ENCODE measurements at places on chromosomes 2 and 18.

GRCh38 chr2:237763812-237764211, 34.8 kb upstream of the RBM44 start:
- DNase-seq = no peak

GRCh38 chr18:64718808-64719207, 569.9 kb upstream of the LINC00305 start:
- DNase-seq = no peak

DNA sequence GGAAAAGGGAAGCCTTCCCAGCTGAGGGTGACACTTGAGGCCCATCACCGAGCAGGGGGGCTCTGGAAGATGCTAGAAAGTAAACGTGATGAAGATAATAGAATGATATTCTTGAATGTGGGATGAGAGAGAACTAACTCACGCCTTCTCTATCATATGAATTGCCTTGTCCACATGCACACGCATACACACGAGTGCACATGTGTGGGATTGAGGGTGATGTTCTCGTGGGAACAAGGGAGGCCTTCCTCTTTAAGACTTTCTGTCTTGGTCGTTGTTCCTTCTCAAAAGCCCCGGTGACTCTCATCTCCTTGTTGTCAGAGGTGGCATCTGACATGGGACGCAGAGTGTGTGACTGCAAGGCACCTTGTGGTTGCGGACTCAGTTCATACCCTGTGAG, 436.9 kb downstream of the ZNF516 start:
- DNase-seq = no peak

- DNase-seq = no peak
Observed at GRCh38 chr2:218743068-218743467, 32.4 kb downstream of the TTLL4 start.

- no peak for DNase-seq
Observed at GRCh38 chr2:1826226-1826905, 82.1 kb upstream of the PXDN start.

DNA sequence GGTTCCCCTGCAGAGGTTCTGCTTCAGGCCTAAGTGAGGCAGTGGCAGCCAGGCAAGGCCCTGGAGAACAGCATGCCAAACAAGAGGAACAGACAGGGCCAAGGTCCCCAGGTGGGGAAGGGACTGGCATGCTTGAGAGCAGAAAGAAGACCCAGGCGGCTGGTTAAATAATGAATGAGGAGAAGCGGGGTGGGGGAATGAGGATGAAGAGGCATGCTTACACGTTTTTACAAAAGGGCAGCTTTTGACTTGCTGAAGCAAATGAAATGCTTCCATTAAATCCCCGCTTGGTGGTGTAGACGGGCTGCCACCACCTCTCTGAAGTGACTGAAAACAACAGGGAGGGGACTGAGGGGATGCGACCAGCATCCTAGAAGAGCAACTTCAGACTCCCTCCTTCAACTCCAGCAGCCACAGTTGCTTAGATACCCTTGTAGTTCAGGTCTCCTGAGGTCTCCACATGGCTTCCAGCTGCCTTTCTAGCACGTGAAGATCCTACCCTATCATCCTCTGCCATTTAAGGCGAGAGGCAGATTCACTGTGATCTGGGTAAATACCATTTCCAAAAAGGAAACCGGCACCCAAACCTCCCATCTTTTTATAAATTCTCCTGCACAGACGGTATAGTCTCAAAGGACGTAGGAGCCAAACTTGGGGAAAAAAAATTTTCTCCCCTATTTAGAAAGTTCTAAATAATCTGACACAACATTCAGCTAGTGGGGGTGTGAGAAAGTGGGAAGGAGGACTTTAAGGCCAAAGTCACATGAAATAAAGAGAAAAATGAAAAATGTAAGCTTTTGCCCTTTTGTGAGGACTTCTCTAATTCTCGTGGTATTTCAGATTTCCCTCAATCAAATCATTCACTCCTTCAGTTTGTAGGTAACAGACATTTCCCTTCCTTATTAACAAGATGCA, 65.6 kb downstream of the CACNB4 start:
- no peak for DNase-seq

- DNase-seq = no peak
Observed at GRCh38 chr2:16335604-16335930, 330.1 kb downstream of the CYRIA start.

GRCh38 chr2:10980886-10981425, 69.2 kb downstream of the KCNF1 start:
- peak; percentile 24 for DNase-seq

GRCh38 chr2:111200333-111200881, 79.7 kb downstream of the BCL2L11 start:
- no peak for DNase-seq

DNA sequence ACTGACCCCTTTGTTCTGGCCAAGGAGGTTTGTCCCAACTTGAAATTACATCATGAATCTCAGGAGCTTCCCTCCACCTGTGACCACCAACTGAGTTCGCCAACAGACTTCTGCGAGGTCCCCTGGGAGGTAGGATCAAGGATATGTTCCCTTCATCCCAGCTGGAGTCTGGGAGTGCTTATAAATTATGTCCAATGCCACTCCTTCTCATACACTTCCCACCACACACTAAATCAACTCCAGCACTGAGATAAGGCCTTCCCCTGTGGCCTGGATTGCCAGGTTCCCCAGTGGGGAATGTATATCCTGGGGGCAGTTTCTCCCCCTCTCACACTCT, 99.2 kb downstream of the RND3 start:
- DNase-seq = no peak

- no peak for DNase-seq
Observed at GRCh38 chr18:71485611-71486010, 1058.5 kb downstream of the CBLN2 start.

DNA sequence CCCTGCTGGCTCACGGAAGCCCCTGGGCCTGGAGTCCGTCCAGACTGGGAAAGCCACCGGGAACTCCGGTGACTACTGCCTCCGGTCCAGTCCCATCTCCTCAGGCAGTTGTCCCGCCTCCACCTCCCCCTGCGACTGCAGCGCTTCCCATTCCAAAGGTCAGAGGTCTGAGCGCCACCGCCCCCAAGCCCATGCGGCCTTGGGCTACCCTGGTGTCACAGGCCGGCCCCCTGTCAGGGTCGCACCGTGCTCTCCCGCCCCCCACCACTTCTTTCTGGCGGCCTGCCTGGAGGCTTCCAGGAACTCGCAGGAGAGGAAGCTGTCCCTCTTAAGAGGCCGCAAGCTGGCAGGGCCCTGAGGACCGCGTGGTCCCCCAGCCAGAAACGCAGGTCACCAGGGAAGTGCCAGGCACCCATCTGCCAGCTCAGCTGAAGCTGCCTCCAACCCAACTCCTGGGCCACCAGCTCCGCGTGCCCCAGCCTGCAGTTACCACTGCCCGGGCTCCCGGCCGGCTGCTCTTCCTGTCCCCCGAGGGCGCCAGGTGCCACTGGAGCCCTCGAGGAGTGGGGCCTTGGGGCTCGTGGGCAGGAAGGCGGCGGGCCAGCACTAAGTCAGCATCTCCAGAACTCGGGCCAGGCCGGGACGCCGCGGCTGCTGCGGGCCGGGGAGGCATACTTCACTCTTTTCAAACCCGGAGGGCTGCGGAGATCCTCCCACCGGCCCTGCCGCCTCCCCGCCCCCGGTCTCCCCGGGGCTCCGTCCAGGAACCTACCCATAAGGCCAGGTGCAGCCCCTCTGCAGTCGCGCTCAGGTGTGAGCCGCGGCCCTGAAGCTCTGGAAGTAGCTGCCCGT, 83.3 kb upstream of the POMC start:
- no peak for DNase-seq

DNA sequence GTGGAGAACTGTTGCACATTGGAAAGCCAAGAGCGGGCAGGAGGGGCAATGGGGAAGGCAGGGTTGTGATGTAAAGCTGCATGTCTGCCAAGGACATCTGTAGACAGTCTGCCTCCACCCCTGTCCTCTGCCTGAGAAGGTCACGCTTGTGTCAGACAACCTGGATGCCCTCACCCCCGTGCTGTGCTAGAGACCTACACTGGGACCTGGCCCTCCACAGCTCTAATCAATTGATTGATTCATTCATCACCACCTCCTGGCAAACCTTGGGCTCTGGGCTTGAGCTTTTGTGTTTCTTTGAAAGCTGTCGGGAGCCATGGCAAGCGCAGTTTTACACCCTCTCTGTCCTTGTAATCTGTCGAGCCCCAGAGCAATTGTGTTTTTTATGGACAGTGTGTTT, 41.1 kb downstream of the MARCO start:
- peak; percentile 55 for DNase-seq

GRCh38 chr2:230589497-230590015, 123.1 kb upstream of the CAB39 start:
- DNase-seq = no peak

DNA sequence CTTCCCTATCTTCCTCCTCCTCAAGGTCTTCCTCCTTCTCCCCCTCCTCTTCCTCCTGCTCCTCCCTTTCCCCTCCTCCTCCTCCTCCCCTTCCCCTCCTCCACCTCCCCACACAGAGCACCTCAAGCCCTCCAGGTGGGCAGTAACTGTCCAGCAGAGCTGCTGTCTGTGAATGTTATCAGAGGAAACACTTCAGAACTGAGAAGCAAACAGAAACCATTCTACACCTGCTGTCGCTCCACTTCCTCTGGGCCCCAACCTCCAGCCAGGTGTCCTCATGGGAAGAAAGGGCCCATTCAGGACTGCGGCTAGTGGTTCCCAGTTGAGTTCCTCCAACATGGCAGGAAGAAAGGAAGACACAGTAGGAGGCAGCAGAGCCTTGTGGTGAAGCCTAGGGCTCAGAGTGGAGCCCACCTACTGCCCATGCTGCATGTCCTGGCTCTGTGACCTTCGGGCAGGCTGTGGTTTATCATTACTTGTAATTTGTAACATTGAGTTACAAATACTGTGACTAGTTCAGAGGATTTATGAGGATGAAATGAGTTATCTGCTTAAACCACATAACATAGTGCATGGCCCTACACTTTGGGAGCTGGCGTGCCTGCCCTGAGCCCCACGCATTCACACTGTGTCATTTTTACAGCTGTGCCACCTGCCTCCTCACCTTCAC, 165.9 kb upstream of the ID2 start:
- DNase-seq = no peak

DNA sequence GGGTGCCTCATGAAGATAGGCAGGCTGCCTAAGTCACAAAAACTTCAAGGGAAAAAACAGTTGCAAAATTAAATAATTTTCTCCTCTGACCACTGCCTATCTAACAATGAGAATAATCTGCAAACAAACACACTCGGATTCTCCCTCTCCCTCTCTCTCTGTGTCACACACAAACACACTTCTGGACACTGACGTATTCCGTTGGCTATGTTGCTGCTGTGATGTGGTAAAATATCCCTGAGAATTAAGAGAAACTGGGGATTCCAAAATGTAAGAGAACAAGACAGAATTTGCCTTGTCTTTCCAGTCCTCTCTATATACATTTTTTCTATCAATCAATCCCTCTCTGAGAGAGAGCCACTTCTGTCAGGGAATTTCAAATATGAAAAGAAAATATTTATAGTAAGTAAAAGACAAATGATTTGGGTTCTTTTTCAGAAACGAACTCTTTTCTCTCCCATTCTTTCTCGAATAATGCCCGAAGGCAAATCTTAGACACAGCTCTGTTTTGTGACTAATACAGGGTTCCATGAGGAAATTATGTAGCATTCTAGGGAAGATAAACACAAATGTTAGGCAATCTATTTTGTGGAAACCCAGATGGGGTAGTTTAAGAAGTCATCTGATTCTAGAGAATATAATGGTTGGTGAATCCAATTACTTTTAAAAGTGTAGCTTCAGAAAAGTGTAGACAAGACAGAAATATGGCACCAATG, 310.3 kb upstream of the CYP26B1 start:
- DNase-seq = no peak

DNA sequence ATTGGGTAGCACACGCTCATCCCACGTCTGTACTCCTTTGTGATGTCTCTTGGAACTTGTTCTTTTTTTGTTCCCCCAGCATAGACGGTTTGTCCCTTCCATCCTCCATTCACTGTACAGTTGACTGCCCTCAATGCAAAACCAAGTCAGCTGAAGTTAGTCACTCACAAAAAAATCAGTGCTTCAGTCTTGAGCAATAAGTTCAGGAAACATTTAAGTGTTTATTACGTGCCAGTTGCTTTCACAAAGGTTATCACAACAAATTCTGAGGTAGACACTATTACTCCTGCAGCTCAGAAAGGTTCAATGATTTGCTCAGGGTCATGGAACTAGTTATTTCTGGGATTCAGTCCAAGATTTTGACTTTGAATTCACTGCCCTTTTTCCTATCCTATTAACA, 102.2 kb downstream of the PDE1A start:
- DNase-seq = no peak

DNA sequence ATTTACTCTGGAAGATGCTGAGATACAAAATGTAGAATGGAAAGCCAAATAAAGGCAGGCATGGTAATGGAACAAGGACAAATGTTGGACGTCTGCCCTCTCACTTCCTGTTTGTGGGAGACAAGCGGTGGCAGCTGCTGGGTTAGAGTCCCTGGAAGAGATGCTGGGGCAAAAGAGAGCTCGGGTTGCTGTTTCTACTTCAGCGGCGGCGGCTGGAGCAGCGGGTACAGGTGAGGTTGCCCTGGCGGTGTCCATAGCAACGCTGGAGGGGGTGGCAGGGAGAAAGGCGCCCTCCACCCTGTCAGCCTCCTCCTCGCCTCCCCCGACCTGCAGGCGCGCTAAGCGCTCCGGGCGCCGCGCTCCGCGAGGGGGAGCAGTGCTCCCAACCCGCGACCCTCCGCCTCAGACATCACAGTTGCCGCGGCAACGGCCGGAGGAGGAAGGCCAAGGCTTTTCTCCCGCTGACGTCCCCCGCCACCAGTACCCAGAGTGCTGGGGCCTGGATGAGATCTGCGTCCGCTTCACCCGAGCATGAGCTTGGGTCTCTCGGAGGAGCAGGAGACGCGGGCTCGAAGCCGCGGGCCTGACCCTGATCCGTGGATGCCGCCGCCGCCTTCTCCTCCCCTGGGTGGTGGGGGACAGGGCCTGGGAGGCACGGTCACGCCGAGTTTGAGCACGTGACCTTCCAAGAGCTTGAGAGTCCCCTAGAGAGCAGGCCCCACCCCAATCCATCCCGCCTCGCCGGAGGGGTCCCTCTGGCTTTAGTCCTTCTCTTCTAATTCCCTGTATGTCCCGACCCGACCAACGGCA, 65.6 kb downstream of the NOL4 start:
- DNase-seq = peak; percentile 51

- no peak for DNase-seq
Observed at GRCh38 chr2:15415748-15416147, 145.4 kb downstream of the NBAS start.

- DNase-seq = no peak
Observed at GRCh38 chr2:180776921-180777320, 203.5 kb upstream of the UBE2E3 start.

DNA sequence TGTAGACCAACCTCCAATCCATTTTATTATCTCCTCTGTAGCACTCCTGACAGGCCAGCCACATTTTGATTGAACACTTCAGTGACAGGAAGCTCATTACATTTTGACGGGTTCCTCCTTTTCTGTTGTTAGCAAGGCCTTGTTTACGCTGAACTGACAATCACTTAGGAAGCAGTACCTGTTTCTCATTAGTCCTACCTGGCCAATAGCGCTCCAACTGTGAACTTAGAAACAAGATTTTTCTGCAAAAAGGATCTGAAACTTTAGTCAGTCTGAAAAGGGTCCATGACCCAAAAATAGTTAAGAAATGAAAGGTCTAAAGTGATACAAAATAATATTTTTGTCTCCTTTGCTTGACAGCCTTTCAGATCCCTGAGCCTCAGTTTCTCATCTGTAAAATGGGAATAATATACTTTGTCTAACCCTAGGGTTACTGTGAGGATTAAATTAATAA, 119.6 kb upstream of the MSTN start:
- no peak for DNase-seq
